ENCODE measurements at places on chromosomes 11 and 22.

DNA sequence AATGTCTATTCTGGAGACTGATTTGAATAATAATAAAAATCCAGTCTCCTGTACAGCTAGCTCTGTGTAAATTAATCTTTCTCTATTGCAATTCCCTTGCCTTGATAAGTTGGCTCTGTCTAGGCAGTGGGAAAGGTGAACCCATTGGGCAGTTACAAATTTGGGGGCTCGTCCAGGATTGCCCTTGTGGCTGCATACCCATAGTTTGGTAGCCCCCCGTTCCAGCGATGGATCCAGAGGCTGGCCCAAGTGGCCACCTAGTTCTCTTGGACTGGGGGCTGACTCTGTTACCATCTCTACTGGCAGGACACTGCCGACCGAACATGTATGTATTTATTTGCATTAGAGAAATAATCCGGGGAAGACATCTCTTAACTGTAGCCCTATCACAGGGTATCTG, 326.2 kb upstream of the PDGFD start:
- DNase-seq = peak; percentile 14

DNA sequence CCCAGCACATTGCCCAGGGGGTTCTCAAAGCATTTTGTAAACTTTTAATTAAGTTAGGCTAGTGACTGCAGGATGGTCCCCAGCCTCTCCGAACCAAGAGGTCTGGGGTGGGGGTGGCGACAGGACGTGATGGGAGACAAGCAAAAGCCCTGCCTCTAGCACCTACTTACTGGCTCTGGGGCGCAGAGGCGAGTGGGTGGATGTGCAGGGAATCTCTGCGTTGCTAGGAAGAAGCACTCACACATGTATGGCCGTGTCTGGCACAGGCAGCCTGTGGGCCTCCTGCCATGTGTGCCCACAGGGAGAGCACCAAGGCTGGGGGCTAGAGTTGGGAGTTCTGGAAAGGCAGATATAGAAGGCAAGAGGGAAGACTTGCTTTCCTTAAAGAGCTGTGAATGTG, 6.3 kb downstream of the OPCML start:
- DNase-seq = no peak

- DNase-seq = no peak
Measured at GRCh38 chr11:117076941-117077691, 21.1 kb downstream of the SIK3 start.

DNA sequence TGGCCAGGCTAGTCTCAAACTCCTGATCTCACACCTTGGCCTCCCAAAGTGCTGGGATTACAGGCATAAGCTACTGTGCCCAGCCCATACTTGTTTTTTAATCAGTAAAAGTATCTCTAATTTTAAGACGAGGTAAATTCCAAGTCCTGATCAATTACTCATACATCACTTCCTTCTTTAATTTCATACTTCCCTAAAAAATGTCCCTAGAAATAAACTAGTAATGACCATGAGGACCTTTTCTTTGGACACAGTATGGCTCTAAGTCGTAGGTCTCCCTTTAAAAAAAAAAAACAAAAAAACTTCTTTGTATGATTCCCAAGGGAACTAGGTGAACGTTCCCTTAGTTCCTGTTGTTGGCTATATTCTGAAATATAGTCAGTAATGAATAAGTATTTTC, 29.8 kb downstream of the NUP98 start:
- no peak for DNase-seq

DNA sequence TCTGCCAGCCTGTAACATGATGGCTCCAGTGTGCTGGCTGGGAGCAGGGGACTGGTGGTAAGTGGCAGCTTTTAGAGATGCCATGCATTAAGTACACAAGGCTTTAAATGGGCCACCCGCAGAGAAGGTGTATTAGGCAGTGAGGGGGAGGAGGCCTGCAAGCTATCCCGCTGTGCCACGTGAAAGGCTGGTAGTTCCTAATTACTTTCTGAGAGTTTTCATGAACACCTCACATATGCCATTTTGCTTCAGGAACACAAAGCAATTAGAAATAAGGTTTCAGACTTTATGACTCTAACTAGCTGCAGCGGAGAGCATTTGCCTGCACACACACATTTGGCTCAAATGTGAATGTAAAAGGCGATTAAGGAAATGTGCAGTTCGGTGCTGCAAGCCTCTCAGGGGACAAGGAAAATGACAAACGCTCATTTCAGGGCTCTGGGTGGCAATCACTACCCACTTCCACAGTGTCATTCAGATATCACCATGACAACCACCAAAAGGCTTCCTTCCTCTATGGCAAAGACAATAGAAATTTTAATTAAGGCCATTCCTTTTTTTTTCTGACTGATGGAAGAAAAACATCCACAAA, 116.6 kb downstream of the PLEKHA7 start:
- DNase-seq = no peak

All from activated T-cell treated with anti-CD3 and anti-CD28 coated beads, Interleukin-2, amount 50 U/mL, for 48 hours (primary cell).